ENCODE measurements at places on chromosomes 5 and 9.

GRCh38 chr9:98318834-98319478, 63.5 kb upstream of the TBC1D2 start:
- no peak for DNase-seq

- no peak for DNase-seq
These were observed 268.6 kb downstream of the ISL1 start for GRCh38 chr5:51651889-51652288.

DNA sequence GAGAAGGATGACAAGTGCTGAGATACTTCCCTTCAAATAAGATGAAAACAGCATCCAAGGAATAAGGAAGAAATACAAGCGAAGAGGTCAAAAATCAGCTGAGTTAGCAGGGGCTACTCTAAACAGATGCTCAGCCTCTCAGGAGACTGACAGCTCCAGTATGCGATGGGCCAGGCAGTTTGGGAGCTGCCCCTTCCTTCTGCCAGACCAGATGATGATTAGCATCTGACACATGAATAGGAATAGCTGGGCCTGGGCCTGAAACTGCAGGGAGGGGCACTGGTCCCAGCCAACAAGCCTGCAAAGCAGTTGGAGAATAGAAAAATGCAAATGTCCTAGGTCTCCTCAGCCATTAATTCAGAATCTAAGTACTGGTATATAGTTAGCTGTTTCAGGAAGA, 13.1 kb upstream of the MAP3K1 start:
- DNase-seq = no peak

- DNase-seq = no peak
These were observed 3.4 kb upstream of the F12 start for GRCh38 chr5:177412603-177413233.

GRCh38 chr5:67283275-67283987, 86.8 kb upstream of the CD180 start:
- DNase-seq = no peak

Measured in NCI-H526 (cell line).